HT-29 (cell line): ENCODE measurements at places on chromosomes 11 and 22.

GRCh38 chr22:24419475-24419850 lies 7.9 kb upstream of the ADORA2A start:
- DNase-seq, result no peak

- DNase-seq, result no peak
Observed at GRCh38 chr11:125935618-125936199, 10.1 kb upstream of the VSIG10L2 start.

- no peak for DNase-seq
Observed at GRCh38 chr11:60378354-60378753, at the start of gene MS4A7. Gene MS4A7 (plus strand): TSS chr11:60378532. CDS start chr11:60383142, 4,610 bp downstream.

DNA sequence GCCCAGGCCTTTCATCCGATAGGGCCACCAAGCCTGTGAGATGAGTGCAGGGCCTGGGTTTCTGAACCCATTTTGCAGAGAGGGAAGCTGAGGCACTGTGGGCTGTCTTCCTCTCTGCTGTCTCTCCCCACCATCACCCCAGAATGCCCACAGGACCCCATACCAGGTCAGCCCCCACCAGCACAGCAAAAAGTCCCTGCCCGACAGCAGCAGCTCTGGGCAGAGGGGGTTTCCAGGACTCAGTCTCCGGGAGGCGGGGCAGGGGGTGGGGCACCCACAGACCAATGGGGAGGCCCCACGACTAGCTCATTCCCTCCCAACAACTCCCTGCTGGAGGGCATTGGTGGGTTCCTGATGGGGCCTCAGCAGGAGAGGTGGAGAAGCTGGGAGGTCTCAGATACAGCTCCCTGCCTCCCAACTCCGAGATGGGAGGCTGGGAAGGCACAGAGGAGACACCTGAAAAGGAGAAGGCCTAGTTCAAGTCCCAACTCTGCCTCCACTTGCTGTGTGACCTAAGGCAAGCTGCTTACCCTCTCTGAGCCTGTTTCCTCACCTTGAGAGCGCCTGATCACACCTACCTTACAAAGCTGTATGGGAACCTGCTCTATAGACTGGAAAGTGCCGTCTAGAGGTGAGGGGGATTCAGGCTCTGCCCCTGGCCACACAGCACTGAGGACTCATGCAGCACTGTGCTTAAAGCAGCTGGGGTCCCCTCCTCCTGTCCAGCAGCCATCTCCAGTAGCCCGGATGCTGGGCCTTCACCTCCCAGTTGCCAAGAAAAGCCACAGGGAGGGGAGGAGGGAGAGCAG lies 3.5 kb downstream of the CBX7 start:
- no peak for DNase-seq

- DNase-seq, result no peak
Observed at GRCh38 chr11:5275369-5276110, 5.8 kb upstream of the HBE1 start.

- no peak for DNase-seq
Observed at GRCh38 chr11:120209746-120210625, 846 bp upstream of the OAF start.

DNA sequence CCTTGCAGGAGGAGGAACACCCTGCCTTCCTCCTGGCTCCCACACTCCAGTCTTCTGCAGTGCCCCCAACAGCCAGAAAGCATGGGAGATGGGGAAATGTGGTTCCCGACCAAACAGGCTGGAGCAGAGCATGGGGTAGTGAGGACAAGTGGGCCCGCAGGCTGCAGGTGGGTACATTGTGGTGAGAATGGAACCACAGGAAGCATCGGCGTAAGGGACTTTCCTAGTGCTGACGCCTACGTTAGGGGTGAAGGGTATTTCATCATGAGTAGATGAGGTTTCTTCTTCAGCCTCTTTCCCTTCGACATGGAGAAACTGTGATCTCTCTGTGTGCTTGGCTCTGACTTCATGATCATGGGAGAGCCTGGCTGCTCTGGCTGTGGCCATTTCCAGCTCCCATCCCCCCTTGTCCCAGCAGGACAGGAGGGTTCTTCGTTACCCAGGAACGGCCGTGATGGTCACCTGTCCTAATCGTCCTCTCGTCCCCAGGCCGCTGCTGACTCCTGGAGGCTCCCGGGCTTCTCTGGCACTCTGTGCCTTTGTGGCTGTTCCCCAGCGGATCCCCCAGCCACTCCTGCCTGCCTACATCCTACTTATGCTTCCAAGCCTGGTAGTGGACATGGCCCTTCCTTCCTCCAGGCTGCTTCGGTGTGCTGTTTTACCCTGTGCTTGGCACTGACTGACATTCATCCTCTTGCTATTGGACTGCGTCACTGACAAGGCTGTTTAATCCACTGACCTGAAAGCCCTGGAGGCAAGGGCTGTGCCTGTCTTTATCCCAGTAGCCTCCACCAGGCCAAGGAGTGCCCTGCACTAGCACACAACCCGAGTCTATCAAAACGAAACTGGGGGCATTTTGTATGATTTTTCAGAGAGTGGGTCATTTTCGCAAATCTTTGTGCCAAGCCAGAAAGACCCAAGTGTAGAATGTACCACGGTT lies 65.2 kb upstream of the CECR2 start:
- no peak for DNase-seq

- no peak for DNase-seq
Observed at GRCh38 chr22:45752036-45752435, 80.4 kb downstream of the ATXN10 start.

DNA sequence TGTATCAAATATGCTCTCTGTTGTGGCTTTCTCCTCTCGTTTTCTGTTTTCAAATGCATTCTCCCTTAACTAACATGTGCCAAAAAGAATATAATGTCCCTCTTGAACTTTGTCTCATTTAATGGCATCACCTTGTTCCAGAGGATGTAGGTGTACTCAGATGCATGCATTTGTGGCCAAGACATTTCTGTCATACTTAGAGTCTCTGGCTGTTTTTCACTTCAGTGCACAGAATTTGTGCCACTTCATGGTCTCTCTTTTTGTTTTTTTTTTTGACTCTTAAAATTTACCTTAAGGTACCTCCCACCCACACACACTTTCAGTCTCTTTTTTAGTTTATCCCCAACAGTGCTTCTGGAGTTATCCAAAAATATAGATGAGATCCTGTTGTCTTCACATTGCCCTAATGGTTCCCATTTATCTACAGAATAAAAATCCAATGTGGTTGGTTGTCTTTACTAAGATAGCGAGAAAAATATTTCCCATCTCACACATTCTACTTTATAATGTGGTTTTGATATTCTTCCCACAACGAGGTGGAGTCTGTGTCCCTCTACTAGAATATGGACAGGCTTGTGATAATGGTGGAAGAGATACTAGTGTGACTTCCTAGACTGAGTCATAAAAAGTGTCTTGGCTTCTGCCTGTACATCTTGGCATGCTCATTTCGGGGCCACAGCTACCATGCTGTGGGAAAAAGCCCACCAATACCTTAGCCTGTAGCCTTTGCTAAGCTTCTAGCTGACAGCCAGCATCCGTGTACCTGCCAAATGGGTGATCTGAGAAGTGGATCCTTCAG lies 125.8 kb downstream of the DDX10 start:
- no peak for DNase-seq

DNA sequence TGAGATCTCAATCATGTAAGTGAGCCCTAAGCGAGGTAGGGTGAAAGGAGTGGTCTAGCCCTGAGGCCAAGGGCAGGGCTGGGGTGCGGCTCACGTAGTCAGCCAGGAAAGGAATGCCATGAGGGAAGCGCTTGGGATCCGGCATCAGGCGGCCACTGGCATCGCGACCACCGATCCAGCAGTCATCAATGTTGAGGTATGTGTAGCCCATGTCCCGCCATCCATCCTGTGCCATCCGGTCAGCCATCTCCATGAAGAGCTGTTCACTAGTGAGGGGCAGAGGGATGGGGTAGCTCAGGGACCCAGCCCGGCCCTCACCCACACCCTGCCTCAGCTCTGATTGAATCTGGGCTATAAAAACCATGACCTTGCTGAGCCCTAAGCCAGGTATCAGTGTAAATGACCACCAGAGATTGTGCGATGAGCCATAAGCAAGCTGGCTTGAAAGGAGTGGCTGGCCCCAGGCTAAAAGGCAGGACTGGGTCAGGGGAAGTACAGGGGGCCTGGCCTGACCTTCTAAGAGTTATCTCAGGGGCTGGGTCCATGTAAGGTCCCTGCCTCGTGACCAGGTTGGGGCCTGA lies 2.9 kb downstream of the NAGA start:
- DNase-seq, result no peak
